ENCODE measurements at places on chromosomes 2 and 18.
A peak's percentile ranks its signal among the peaks of the same experiment; 100 is the strongest.

DNA sequence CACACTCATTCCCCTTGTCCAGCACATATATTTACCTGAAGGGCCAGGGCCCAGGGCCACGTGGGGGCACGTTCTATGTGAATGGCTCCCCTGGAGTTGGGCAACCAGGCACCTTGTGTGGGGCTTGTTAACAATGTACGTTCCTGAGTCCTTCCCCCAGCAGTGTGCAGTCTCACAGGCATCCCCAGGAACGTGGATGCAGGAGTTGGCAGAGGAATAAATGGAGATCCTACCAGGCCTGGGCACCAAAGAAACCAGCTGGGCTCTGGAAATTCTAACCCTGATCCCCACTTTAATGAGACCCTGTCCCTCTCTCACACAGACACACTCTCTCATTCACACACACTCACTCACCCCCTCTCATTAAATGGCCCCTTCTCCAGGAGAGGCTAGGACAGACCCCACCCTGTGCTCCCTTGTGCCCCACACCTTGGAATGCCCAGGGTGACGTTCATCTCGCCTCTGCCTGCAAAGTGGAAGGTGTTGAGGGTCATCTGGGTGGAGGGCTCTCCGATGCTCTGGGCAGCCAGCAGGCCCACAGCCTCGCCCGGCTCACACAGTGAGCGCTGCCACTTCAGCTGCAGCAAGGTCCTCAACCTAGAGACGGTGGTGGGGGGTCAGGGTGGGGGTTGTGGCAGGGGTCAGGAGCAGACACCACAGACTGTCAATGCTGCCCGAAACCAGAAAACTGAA is 65.6 kb downstream of the POLR1A start:
- no peak overlapping the region for H3K4me3 ChIP-seq
- no peaks in the 10 kb centered on the region for H3K4me1 ChIP-seq
- no peak overlapping the region for H3K27ac ChIP-seq
- H3K36me3 ChIP-seq = peaks cover 73% of the 10 kb centered on the region

- no peaks in the 10 kb centered on the region for H3K36me3 ChIP-seq
- peak; percentile 52 for DNase-seq
- H3K27me3 ChIP-seq = no peaks in the 10 kb centered on the region
- no peak overlapping the region for H3K27ac ChIP-seq
- H3K4me1 ChIP-seq = peaks cover 19% of the 10 kb centered on the region
Measured at GRCh38 chr2:28591711-28592335, 96.0 kb downstream of the PLB1 start.

DNA sequence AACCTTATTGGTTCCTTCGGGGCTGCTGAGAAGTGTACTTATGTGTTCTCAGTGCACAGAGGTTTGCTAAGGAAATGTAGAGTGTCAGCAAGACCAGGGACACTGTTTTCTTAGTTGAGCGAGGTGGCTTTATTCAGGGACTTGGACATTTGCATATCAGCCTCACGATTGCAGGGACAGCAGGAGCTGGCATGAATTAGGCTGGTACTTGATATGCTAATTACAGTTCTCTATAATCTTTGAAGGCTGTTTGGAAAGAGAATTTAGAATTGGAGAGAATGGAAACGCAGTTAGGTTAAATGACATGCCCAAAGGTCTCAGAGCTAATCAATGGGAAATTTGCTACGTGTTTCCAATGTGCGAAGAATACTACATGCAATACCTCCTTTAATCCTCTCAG is 18.7 kb upstream of the MTCL1 start:
- no peak overlapping the region for H3K4me3 ChIP-seq
- no peak for DNase-seq
- no peaks in the 10 kb centered on the region for H3K4me1 ChIP-seq
- H3K36me3 ChIP-seq = no peaks in the 10 kb centered on the region
- H3K27ac ChIP-seq = no peak overlapping the region

DNA sequence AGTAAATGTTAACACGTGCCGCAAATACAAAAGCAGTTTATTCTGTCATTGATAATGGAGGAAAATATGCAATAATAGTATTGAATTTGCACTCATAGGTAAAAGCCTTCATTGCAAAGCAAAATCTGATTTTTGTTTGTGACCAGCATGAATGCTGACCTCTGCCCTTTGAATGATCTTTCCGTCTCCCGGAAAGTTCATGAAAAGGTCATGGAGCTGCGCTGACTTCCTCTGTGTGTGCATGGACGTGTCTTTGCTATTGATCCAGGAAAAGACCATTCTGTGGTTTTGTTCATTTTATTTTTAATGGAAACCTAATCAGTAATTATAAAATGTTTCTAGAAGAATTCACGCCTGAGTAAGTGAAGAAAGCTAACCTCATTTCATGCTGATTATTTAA is 320.0 kb downstream of the MTX2 start:
- no peak for DNase-seq
- no peaks in the 10 kb centered on the region for H3K4me1 ChIP-seq
- H3K36me3 ChIP-seq = no peaks in the 10 kb centered on the region
- H3K27me3 ChIP-seq = no peaks in the 10 kb centered on the region

- no peak for DNase-seq
- H3K27ac ChIP-seq = no peak overlapping the region
- H3K36me3 ChIP-seq = no peaks in the 10 kb centered on the region
- H3K4me1 ChIP-seq = no peaks in the 10 kb centered on the region
Measured at GRCh38 chr18:49030692-49031443, 80.1 kb upstream of the SMAD7 start.

- no peaks in the 10 kb centered on the region for H3K36me3 ChIP-seq
- no peak for DNase-seq
- peaks cover 4% of the 10 kb centered on the region for H3K4me1 ChIP-seq
- H3K4me3 ChIP-seq = no peak overlapping the region
Measured at GRCh38 chr2:235054919-235055318, 103.1 kb downstream of the SH3BP4 start.

DNA sequence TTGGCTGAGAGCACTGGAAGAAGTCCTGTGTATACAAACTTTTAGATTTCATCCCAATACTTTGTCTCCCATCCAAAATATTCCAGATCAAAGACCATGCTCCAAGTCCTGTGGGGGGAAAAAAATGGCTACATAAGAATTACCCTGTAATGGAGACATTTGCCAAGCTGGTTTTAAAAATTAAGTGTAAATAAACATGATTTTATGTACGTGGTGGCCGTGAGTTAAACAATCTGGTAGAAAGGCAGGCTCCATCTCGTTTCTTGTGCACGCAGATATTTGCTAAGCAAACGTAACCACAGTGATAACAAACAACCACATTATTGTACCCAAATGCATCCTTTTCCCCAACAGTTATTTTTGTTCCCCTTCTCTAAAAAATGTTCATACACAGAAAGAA is 176.4 kb downstream of the ZNF516 start:
- H3K36me3 ChIP-seq = no peaks in the 10 kb centered on the region
- H3K27ac ChIP-seq = no peak overlapping the region
- no peak overlapping the region for H3K4me3 ChIP-seq

DNA sequence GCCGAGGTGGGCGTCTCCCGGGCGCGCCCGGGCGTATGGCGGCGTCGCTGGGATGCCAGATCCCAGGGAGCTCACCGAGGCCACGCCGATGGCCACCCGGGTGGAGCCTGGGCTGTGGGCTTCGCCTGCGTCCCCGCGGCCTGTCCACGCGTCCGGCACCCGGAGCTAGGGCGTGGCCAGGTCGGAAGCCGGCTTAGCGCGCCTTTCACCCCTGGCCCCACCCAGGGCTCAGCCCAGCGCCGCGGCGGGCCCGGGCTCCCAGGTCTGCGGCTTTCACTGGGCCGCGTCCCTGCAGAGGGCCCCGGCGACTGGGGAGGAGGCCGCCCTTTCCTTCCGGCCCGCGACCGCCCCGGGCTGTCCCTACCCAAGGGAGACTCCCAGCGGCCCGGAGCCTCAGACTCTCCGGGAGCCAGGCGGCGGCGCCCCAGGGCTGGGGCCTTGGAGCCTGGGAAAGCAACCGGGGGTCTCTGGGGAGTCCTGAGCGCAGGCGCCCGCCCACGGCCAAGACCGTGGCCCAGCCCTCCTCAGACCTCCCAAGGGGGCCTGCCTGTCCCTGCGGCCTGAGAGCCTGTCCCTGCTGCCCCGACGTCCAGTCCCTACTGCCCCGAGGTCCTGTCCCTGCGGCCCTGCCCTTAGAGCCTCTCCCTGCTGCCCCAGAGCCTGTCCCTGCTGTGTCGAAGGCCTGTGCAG is 36.3 kb upstream of the ITM2C start:
- no peak for DNase-seq
- H3K27me3 ChIP-seq = peaks cover 25% of the 10 kb centered on the region
- H3K36me3 ChIP-seq = no peaks in the 10 kb centered on the region
- peaks cover 17% of the 10 kb centered on the region for H3K4me1 ChIP-seq
- peak overlapping the region; percentile 4 for H3K4me3 ChIP-seq

GRCh38 chr2:105385731-105386540 is 12.9 kb downstream of the FHL2 start:
- DNase-seq = no peak
- H3K27ac ChIP-seq = no peak overlapping the region
- peaks cover 34% of the 10 kb centered on the region for H3K4me1 ChIP-seq
- peaks cover 9% of the 10 kb centered on the region for H3K36me3 ChIP-seq

GRCh38 chr2:126785862-126786261 is 112.8 kb upstream of the TEX51 start:
- H3K27me3 ChIP-seq = no peaks in the 10 kb centered on the region
- no peaks in the 10 kb centered on the region for H3K36me3 ChIP-seq
- no peak overlapping the region for H3K27ac ChIP-seq
- H3K4me1 ChIP-seq = no peaks in the 10 kb centered on the region

DNA sequence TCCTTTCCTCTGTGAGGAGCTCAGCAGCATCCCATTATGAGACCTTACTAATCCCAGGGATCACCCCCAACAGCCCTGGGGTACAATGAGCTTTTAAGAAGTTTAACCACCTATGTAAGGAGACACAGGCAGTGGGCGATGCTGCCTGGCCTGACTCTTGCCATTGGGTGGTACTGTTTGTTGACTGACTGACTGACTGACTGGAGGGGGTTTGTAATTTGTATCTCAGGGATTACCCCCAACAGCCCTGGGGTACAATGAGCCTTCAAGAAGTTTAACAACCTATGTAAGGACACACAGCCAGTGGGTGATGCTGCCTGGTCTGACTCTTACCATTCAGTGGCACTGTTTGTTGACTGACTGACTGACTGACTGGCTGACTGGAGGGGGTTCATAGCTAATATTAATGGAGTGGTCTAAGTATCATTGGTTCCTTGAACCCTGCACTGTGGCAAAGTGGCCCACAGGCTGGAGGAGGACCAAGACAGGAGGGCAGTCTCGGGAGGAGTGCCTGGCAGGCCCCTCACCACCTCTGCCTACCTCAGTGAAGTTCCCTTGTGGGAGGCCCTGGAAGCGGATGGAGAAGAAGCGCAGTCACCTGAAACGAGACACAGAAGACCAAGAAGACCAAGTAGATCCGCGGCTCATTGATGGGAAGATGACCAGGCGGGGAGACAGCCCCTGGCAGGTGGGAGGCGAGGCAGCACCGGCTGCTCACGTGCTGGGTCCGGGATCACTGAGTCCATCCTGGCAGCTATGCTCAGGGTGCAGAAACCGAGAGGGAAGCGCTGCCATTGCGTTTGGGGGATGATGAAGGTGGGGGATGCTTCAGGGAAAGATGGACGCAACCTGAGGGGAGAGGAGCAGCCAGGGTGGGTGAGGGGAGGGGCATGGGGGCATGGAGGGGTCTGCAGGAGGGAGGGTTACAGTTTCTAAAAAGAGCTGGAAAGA is 7.6 kb downstream of the PROC start:
- no peaks in the 10 kb centered on the region for H3K4me1 ChIP-seq
- DNase-seq = no peak

DNA sequence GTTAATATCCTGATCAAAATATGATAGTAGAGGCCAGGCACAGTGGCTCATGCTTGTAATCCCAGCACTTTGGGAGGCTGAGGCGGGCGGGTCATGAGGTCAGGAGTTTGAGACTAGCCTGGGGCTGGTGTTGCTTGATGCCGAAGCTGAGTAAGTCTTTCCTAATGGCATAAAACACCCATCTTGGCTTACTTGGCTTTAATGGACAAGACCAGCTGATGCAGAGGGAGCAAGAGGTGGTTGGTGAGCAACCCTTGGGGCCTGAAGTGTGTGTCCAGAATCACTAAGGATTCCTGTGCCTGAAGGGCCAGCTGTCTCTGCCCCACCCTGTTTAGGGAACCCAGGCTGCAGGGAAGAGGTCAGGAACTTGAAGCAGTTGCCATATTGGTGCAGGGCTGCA is 217.2 kb downstream of the ARL4C start:
- H3K4me1 ChIP-seq = no peaks in the 10 kb centered on the region
- no peaks in the 10 kb centered on the region for H3K27me3 ChIP-seq
- no peak overlapping the region for H3K27ac ChIP-seq
- no peaks in the 10 kb centered on the region for H3K36me3 ChIP-seq
- no peak overlapping the region for H3K4me3 ChIP-seq
- DNase-seq = no peak

DNA sequence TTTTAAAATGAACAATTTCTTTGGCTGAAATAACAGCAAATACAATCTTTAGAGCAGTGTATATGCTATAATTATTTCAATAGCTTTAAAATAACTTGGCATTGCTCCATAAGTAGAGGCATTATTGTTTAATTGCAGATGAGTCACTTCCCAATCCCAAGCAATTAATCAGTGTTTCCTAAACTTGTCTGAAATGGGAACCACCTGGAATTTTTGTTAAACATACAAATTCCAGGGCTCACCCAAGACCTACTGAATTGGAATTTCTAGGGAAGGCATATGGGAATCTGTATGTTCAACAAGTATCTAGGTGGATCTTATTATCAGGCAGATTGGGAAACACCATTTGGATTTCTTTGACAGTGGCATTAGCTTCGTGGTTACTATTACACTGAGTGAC is 27.1 kb upstream of the FMNL2 start:
- no peaks in the 10 kb centered on the region for H3K4me1 ChIP-seq
- H3K27me3 ChIP-seq = no peaks in the 10 kb centered on the region
- DNase-seq = no peak
- no peak overlapping the region for H3K27ac ChIP-seq
- no peak overlapping the region for H3K4me3 ChIP-seq

DNA sequence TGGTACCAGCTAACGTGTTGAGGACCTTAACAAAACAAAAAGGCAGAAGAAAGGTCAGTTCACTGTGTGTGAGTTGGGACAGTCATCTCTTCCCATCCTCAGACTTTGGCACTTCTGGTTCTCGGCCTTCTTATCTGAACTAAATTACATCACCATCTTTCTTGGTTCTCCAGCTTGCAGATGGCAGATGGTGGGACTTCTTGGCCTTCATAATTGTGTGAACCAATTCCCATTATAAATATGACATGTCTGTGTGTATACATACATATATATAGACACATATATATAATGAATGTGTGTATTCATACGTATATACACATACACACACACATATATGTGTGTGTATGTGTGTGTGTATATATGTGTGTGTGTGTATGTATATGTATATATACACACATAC is 301.2 kb upstream of the TRIB2 start:
- no peak for DNase-seq
- peaks cover 5% of the 10 kb centered on the region for H3K4me1 ChIP-seq
- no peaks in the 10 kb centered on the region for H3K36me3 ChIP-seq

DNA sequence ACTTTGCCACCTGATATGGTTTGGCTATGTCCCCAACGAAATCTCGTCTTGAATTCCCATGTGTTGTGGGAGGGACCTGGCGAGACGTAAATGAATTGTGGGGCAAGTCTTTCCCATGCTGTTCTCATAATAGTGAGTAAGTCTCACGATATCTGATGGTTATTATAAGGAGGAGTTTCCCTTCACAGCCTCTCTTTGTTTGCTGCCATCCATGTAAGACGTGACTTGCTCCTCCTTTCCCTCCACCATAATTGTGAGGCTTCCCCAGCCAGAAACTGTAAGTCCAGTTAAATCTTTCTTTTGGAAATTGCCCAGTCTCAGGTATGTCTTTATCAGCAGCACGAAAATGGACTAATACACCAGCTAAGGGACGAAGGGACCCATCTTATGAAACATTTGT is 1303.3 kb downstream of the SUCLG1 start:
- no peaks in the 10 kb centered on the region for H3K36me3 ChIP-seq
- no peaks in the 10 kb centered on the region for H3K27me3 ChIP-seq
- H3K4me3 ChIP-seq = no peak overlapping the region
- H3K4me1 ChIP-seq = no peaks in the 10 kb centered on the region

GRCh38 chr2:81672516-81672915 is 1368.0 kb upstream of the LRRTM1 start:
- DNase-seq = no peak
- no peak overlapping the region for H3K27ac ChIP-seq
- no peaks in the 10 kb centered on the region for H3K4me1 ChIP-seq
